ENCODE measurements at places on chromosomes 5 and 9.

DNA sequence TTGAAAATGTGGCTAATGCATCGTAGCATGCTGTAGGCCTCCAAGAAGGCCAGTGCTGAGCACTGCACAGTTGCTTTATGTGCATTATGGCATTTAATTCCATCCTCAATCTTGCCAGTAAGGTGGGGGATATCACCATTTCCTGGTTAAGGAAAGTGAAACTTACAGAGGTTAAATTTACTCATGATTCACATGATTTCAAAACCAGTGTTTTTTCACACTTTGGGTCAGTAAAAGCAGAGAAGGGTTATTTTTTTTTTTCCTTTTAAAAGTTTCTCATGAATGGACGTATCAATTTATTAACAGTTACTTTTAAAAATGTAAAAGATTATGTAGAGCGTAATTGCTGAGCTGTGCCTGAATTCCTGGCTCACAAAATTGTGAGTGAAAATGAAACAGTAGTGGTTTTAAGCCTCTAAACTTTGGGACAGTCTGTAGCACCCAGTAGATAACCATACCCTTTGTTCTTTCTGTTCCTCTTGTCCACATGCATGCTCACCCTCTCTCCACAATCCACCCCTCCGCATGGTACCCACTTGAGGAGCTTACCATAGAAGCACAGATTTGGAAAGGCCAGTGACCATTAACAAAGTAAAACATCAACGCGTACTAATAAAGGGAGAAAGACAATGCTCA is 21.2 kb downstream of the MAST4 start:
- DNase-seq: no peak

DNA sequence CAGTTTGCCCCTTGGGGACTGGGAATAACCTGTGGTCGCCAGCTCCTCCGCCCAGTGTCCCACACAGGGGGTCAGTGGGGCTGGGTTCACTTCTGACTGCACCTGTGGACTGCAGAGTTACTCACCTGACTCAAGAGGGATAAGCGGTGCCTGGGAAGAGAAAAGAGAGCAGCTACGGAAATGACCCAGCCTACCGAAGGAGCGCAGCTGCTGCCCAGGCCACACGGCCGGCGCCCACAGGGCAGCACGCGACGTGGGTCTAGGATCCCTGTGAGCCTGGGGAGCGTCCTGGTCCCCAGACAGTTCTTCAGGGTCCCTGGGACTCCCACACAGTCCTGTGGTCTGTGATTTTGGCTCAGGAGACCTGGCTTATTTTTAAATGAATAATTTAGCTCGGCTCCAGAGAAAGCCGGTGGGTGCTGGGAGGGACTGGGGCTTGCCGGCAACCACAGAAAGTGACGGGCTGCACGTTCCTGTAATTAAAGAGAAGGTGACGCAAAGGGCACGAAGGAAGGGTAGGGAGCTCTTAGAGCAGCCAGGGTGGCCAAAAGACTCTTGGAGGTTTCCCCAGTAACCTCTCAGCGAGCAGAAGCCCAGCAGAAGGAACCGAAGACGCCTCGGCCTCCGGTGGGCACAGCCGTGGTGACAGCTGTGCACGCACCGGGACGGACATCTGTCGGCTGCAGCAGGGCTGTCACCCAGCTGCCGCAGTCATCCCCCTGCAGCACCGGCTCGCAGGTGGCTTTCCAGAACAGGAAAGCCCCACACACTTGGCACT is 97.5 kb upstream of the FCN2 start:
- no peak for DNase-seq

DNA sequence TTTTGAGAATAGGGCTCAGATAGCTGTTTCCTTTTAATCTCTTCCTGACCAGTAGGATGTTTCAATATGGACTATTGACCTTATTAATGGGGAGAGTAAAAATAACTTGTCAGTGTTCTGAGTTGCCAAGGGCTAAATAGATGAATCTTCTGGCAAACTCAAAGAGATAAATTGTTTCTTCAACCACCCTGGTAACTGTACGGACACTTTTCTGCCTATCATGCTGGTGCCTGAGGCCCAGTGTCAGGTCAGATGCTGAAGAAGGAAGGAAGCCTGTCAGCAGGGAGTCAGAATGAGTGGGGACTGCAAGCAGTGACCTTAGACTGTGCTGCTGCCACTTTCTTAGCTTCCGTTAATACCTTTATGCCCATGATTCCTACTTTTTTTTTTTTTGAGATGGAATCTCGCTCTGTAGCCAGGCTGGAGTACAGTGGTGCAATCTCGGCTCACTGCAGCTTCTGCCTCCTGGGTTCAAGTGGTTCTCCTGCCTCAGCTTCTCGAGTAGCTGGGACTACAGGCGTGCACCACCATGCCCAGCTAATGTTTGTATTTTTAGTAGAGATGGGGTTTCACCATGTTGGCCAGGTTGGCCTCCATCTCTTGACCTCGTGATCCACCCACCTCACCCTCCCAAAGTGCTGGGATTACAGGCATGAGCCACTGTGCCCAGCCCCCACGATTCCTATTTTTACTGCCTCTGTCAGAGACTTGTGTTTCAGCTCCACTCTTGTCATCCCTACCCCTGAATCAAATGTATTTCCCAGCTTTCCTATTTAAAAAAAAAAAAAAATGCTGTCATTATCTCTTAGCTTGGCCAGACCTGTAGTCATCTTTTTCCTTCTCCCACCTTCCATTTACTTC is 33.7 kb downstream of the TGFBR1 start:
- DNase-seq: no peak

DNA sequence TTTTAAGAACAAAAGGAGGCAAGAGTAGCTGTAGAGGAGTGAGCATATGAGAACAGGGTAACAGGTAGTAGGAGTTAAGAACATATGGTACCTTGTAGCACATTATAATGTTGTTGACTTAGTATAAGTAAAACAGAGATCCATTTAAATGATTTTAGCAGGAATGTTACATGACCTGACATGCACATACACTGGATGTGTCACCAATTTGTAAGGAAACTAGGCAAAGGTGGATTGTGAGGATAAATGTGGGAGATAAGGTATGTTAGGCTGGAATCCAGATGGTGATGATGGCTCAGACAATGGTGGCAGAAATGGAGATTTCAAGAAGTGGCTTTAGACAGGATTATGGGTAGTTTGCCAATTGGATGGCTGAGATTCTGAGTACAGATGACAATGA is 443.1 kb upstream of the DAB2 start:
- no peak for DNase-seq

- no peak for DNase-seq
Measured at GRCh38 chr9:136626740-136627642, 35.7 kb upstream of the EGFL7 start.

- DNase-seq: peak; percentile 85
Measured at GRCh38 chr9:107340920-107341632, 58.0 kb downstream of the RAD23B start.

DNA sequence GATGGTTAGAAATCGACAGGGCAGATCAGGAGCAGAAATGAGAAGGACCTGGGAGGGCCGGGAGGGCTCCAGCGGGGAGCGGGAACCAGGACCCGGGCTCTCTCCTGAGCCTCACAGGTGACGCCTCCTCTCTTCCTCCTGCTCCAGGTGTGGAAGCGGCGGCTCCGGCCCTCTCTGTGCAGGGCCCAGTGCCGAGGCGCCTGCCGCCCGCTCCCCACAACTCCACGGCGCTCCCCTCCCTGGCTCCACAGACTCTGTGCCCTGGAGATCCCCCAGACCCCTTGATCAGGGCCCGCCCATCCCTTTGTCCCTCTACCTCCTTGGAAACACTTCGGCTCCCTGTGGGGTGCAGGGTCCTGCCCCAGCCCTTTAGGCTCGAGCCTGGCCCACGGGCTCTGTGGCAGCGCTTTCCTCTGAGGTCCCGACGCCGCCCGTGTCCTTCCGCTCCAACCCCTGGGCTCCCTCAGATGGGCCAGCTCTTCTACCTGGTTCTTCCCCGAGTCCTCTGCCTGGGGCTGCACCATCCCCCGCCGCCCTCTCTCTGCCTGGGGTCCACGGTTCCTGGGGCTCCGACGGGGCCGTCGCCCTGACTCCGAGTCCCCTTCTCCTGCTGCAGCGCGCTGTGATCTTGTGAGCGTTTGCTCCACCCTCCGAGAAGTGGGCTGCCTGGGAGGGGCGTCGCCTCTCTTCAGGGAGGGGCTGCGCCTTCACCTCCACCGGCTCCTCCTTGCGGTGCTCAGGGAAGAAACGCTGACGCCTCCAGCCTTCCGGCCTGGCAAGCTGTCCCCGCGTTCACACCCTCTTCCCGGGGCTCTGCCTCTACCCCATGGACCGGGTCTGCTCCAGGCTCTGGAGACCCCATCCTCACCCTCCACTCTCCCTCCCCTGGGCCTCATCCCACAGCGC is 22.4 kb upstream of the SLC6A3 start:
- no peak for DNase-seq

GRCh38 chr5:9231842-9232241 is 314.0 kb downstream of the SEMA5A start:
- no peak for DNase-seq

GRCh38 chr9:131290767-131291370 is 1.3 kb downstream of the PLPP7 start:
- DNase-seq: no peak

Measured in activated naive CD4-positive, alpha-beta T cell treated with anti-CD3 and anti-CD28 coated beads, Interleukin-2, amount 10 ng/mL, durations not matched to agents 7 days and 5 days (primary cell).